MCF 10A (cell line): ENCODE measurements at places on chromosomes 5 and 9. TPM values are rescaled to one million over a fixed set of nuclear protein-coding genes. Genes with fewer than 3 reads are reported as not detected.

Gene TEX48
- total RNA-seq = not detected in 2 replicates

DNA sequence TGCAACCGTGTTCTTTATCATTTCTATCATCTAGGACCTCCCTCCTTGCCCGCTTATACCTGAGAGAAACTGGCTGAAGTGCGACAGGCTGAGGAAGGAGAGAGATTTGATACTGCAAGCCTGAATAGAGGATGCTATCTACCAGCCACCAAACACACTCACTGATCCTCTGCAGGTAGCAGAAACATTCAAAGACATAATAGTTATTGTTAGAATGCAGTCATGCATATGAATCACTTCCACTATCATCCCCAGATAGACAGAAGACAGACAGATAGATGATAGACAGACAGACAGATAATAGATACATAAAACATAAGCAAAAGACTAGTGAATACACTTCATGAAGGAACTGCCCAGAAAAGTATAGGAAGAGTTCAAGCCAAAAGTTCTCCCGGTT is 32.9 kb downstream of the FAM81B start:
- DNase-seq = no peak

- DNase-seq = no peak
Measured at GRCh38 chr9:10903969-10904368, 291.2 kb upstream of the PTPRD start.

GRCh38 chr5:151089726-151090125 is 8.9 kb upstream of the TNIP1 start:
- no peak for DNase-seq

DNA sequence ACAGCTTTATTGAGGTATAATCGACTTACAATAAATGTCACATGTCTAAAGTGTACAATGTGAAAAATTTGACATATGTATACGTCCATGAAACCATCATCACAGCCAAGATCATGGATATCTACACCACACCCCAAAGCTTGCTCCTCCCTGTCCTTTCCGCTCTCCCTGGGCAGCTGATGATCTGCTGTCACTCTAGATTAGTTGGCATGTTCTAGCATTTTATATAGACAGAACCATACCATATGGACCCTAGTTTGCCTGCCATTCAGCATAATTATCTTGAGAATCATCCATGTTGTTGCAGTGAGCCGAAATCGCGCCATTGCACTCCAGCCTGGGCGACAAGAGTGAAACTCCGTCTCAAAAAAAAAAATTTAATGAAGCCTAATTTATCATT is 42.5 kb downstream of the ERGIC1 start:
- no peak for DNase-seq
